ENCODE measurements at places on chromosomes 3 and 15.

- DNase-seq, result no peak
Observed at GRCh38 chr15:33865416-33865815, 102.9 kb upstream of the CHRM5 start.

GRCh38 chr15:68554721-68555678 is 23.8 kb upstream of the CORO2B start:
- no peak for DNase-seq

DNA sequence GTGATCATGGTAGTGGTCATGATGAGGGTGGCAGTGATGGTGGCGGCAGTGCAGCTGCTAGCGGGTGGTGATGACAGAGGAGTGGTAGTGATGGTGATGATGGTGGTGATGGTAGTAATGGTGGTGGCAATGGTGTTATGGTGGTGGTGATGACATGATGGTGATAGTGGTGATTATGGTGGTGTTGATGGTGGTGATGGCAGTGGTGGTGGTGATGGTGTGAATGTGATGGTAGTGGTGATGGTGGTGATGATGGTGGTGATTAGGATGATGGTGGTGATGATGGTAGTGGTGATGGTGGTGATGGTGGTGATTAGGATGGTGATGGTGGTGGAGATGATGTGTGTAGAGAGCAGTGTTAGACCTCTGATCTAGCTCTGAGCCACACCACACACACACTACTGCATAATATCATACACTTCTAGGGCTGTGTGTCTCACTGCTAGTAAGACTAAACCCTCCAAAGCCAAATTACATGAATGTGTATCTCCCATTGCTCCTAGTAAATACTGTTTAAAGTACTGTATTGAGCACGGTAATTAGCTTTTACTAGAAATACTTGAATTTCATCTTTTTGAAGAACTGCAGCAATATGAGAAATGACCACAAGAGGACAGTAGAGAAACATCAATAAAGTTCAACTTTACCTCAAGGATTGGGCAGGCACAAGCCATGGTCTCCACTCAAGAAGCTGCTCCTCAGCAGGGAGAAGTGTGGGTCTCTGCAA is 28.8 kb downstream of the TMED3 start:
- no peak for DNase-seq

DNA sequence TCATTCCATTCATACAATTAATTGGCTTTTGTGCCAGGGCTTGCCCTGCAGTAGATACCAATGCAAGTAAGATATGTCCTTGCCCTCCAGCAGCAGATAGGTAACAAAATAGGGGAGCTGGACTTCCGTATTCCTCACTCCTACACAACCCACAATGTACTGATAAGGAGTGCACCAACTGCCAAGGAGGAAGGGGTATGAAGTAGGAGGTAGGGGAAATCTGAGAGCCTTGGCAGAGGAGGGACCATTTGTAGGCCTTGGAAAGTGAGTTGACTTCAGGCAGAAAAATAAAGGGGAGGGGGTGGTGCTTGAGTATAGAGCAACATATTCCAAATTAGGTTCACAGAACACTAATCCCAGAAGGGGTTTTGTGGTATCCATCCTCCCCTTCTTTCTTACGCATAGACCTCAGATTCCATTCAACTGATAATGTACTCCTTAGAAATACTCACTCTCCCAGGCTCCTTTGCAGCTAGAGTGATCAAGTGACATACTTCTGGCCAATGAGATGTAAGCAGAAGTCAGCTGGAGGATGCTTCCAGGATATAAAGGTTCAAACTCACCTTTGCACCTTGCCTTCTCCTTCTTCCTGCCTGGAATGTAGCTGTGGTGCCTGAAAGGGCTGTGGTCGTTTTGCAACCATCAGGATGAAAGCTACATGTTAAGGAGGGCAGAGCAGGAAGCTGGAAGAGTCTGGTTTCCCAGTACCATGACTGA is 127.1 kb upstream of the SMAD3 start:
- DNase-seq, result no peak

DNA sequence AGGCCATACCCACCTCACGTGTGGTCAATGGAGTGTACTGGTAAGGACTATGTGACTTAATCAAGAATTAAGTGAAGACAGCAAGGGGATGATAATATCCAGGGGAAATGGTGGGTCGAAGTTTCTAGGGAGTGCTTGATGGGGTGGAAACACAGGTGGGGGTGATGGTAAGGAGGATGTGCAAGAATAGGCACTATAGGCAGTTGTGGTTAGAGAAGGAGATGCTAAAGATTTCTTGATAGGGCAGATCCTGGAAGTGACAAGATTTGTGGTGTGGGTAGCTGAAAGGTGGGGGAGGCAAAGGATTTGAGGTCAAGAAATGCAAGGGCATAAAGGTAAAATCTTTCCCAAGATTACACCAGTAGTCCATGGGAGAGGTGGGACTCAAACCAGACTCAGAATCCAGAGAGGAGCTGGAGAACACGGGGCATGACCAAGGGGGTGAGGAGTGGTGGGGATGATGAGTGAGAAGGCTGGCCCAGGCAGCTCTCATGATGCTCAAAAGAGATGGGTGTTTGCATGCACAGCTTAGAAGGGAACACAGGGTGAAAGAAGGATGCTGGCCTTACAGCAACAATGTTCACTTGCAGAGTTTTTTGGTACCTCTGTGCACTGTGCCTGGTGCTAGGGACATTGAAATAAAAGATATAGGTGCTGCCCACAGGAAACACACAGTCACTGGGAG is 78.4 kb downstream of the CCR1 start:
- no peak for DNase-seq

- DNase-seq, result no peak
Observed at GRCh38 chr15:92519709-92520108, 126.0 kb downstream of the ST8SIA2 start.

DNA sequence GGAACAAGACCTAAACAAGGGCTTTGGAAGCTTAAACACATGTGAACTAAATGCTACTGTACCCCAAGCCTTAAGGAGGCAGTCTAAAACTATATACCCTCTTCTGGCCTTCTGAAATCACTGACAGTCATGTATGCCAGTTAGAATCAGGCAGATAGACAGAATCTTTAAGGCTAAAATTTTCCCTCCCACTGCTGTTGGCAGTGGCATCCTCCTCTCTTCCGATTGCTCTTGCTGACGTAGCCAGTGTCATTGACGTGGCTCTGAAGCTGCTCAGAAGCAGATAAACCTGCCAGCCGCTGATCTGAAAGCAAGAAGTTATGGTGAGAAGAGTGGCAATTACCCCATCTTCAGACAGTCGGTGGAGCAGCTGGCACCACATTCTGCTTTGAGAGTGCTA is 3.3 kb downstream of the RYR3 start:
- no peak for DNase-seq

DNA sequence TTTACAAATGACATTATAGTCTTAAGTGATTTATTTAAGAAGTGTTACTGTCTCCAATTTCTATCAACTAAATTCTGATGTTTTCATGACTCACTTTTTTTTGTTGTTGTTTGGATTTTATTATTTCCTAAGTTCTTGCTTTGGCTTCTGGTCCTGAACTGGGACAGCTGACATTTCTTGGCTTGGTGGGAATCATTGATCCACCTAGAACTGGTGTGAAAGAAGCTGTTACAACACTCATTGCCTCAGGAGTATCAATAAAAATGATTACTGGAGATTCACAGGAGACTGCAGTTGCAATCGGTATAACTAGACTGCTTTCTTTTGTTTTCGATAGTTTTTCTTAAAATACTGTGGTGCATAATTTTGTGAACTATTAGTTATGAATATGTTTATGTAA is 47.5 kb downstream of the ASTE1 start:
- DNase-seq, result no peak

- no peak for DNase-seq
Observed at GRCh38 chr15:74168711-74169126, 4.8 kb upstream of the ISLR start.

GRCh38 chr3:94524102-94524919 is 461.4 kb downstream of the NSUN3 start:
- DNase-seq, result no peak

- DNase-seq, result peak; percentile 37
Observed at GRCh38 chr3:71185733-71186455, 397.6 kb downstream of the FOXP1 start.

- DNase-seq, result no peak
Observed at GRCh38 chr3:45793482-45794176, 2.7 kb downstream of the SLC6A20 start.

GRCh38 chr15:38074029-38074428 is 139.6 kb downstream of the TMCO5A start:
- DNase-seq, result no peak

- DNase-seq, result no peak
Observed at GRCh38 chr3:166836836-166837235, 543.3 kb downstream of the ZBBX start.

DNA sequence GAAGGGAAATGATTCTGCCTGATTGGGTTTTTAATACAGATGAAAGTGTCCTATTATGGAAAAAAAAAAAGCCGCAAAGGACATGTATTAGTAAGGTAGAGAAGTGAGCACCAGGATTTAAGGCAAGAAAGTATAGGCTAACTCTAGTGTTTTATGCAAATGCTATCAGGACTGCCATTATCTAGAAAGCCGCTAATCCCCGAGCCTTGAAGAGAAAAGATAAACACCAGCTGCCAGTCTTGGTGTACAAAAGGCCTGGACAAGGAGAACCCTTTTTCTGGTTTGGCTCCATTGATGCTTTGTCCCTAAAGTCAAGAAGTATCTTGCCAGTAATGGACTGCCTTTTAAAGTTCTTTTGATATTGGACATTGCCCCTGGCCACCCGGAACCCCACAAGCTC is 8.6 kb upstream of the TRIM59 start:
- DNase-seq, result no peak

GRCh38 chr3:159938714-159939113 is 49.9 kb upstream of the IL12A start:
- DNase-seq, result no peak

GRCh38 chr3:188326111-188326510 is 172.2 kb downstream of the LPP start:
- no peak for DNase-seq

DNA sequence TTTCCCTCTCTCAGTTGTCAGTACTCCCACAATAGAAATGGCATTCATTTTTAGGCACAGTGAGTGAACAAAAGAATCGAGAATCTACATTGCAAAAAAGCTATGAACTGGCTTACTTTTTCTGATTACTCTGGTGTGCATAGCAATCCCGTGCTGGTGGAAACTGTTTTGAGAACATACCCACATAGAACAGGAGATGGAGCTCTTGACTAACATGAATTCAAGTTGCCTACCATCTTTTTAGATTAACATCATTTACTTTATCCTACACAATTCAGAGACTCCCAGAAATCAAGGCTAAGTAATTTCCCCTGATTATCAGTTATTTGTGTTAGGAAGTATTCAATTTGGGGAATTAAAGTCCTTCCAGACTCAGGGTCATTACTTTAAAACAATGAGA is 326.6 kb downstream of the ARPP21 start:
- no peak for DNase-seq

- DNase-seq, result no peak
Observed at GRCh38 chr3:9630550-9631139, 18.7 kb upstream of the MTMR14 start.

- DNase-seq, result no peak
Observed at GRCh38 chr3:23594066-23594465, 211.7 kb upstream of the UBE2E1 start.

DNA sequence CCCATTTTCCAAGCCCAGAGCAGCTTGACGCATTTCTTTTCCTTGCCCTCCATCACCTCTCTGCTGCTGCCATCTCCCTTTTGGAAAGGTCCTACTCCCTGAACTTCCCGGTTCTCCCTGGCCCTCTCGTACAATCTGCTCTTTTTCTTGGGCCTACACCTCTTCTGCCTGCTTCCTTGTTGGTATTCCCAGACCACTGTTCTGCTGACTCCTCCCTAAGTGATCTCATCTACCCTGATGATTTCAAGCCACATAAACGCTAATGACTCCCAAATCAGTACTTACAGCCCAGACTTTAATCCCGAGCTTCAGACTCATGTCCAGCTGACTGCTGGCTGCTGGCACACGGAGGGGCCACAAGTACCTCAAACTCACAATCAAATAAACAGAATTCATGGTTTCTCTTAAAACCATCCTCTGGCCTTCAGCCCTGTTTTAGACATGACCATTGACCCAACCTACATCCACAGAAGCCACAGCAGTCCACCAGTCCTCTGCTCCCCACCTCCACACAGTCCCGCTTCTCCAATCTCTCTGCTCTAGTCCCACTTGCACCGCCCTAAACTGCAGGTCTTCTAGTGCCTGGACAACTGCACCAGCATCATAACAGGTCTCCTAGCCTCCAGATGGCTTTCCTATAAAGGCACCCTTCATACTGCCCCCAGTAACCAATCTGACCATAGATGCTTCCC is 57.6 kb downstream of the AAGAB start:
- DNase-seq, result no peak

- peak; percentile 46 for DNase-seq
Observed at GRCh38 chr3:42535981-42536784, 33.7 kb downstream of the VIPR1 start.

GRCh38 chr3:7959094-7959493 is 542.5 kb upstream of the LMCD1 start:
- no peak for DNase-seq

- DNase-seq, result no peak
Observed at GRCh38 chr3:116002235-116002634, 378.9 kb downstream of the GAP43 start.

GRCh38 chr3:54213907-54214306 is 91.6 kb downstream of the CACNA2D3 start:
- DNase-seq, result no peak

DNA sequence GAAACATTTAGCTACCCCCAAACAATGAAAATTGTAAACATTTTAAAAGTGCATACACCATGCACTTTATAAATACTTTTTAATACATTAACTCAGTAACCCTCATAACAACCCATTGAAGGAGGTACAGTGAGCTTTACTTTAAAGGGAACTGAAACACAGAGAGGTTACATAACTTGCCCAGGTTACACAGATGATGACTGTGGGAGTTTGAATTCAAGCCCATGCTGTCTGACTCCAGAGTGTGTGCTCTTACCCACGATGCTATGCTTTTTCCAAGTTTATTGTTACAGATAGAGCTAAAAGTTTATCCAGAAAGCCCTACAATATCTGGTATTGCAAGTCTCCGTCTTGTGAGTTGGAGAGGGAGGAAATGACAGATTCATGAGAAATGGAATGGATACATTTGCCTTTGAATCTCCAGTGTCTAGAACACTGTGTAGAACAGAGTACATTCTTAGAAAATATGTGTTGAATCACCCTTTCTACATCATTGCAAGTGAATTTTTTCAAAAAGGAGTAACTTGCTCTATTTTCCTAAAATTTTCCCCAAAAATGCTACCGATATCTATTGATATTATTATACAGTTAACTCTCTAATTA is 428.3 kb downstream of the NAALADL2 start:
- DNase-seq, result no peak

GRCh38 chr3:113745756-113746547 is at the start of gene NAA50:
Gene NAA50 (minus strand): TSS chr3:113746249. CDS start chr3:113745949, 300 bp downstream.
- DNase-seq, result peak; percentile 94

All from activated T-cell treated with anti-CD3 and anti-CD28 coated beads, Interleukin-2, amount 50 U/mL, for 72 hours (primary cell).